ENCODE measurements at places on chromosomes 16 and 17. TPM values are rescaled to one million over a fixed set of nuclear protein-coding genes. Genes with fewer than 3 reads are reported as not detected.

The KRTAP2-1 gene
- total RNA-seq, result not detected

The PLA2G10 gene
- not detected for total RNA-seq

The C16orf54 gene
- total RNA-seq, result 1.2 TPM

The OR1A1 gene
- not detected for total RNA-seq

The NUDT16L1 gene
- total RNA-seq, result 27.8 TPM

The SLC35G6 gene
- not detected for total RNA-seq

The CSH1 gene
- total RNA-seq, result not detected

The ABCC12 gene
- total RNA-seq, result not detected

The FN3K gene
- total RNA-seq, result 10.2 TPM

The PABPN1L gene
- not detected for total RNA-seq

The SOST gene
- 0.49 TPM for total RNA-seq

The LITAFD gene
- not detected for total RNA-seq

Data from esophagus squamous epithelium (tissue), 5 donors.